ENCODE measurements at places on chromosomes 2 and 18. TPM values are rescaled to one million over a fixed set of nuclear protein-coding genes. Genes with fewer than 3 reads are reported as not detected.
A peak's percentile ranks its signal among the peaks of the same experiment; 100 is the strongest.

DNA sequence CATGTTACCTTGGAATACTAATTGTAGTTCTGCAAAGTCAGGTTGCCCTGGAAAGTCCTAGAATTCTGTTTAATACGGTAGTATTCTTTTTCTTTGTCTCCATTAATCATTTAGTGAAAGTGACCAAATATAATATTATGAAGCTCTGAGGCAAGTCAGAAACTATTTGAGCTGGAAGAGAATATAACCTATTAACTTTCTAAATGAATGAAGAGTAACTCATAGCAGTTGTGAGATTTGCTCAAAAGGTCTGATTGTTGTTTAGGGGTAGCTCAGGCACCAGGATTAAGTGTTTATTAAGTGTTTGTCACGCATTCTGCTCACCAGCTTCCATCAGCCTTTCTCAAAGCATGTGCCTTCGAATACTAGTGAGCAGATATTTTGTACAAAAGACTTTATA lies 46.7 kb upstream of the SERPINE2 start:
- DNase-seq, result no peak

- DNase-seq, result no peak
These were observed 42.4 kb downstream of the LONRF2 start for GRCh38 chr2:100279586-100280534.

DNA sequence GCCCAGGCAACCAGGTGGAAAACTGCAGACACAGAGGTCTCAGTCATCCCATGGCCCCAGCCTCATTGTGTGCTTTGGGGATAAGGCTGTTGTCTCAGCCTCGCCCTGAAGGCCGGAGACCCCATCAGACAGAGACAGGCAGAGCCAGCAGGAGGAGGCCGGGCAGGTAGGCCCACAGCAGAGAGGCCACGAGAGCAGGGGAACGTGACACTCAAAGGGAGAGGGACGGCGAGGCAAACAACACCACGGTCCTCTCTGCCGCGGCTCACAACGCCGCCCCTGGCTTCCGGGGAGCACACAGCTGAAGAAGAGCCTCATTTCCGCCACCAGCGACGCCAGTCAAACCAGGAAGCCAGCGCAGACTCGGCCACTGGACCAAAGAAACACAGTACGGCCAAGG lies 103.3 kb downstream of the ZNF516 start:
- no peak for DNase-seq

- DNase-seq, result no peak
These were observed 51.8 kb upstream of the CTDP1 start for GRCh38 chr18:79627750-79628294.

GRCh38 chr2:178700922-178701342 lies 106.3 kb downstream of the TTN start:
- no peak for DNase-seq

DNA sequence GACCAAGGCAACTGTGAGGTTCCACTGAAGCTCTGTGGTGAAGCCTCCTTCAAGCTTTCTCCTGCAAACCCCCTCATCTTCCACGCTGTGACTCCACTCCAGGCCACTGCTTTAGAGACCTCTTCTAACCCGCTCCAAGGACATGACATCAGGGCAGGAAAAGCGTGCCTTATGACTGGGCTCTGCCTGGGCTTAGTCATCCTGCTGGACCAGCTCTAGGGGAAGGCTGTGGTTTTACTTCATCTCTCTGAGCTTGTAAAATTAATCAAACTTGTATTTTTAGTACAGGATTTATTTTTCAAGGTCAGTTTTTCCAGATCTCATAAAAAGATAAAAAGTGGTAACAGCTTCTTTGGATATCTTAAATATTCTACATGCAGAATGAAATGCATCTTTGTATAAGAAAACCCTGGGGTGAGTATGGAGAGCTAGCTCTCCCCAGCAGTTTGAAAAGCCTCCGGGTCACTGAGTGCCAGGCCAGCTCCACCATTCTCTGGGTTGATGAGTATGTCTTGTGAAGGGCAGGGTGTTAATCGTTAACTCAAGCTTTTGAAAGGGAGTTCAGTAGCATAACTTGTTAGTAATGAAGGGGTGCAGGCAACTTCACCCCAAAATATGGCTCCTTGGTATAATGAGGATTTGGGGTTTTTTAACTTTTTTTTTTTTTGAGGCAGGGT lies 33.1 kb upstream of the YPEL5 start:
- DNase-seq, result no peak

GRCh38 chr18:77208964-77209363 lies 40.7 kb upstream of the GALR1 start:
- no peak for DNase-seq

DNA sequence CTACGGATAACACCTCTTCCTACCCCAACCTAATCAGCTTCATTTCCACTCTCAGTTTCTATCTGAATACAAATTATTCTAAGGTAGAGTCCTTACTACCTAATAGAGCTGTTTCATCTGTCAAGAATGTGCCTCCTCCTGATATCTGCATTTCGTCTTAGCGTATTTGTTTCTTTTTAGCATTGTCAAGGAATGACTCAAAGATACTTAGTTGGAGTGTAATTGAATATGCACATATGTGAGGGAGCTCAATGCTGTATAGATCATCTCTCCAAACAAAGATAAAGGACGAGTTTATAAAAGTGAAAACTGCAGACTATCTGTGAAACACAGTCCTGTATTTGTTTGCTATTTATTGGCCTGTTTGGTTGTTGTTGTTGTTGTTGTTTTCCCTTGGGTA lies 2059.4 kb upstream of the CELF4 start:
- DNase-seq, result no peak

DNA sequence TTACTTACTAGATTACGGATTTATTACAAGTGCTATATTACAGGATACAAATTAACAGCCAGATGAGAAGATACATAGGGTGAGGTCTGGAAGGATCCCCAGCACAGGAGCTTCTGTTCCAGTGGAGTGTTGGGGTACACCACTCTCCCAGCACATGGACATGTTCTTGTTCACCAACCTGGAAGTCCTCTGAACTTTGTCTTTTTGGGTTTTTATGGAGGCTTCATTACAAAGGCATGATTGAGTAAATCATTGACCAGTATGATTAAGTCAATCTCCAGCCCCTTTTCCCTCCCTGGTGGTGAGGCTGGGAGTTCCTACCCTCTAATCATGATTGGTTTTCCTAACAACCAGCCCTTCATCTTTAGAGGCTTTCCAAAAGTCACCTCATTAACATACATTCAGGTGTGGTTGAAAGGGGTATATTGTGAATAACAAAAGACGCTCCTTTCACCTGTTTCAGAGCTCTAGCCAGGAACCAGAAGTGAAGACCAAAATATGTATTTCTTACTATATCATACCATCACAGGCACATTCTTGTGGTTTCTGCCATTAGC lies 38.3 kb downstream of the APLF start:
- no peak for DNase-seq

GRCh38 chr2:70979626-70980025 lies 1.2 kb downstream of the ANKRD53 start:
- DNase-seq, result no peak

DNA sequence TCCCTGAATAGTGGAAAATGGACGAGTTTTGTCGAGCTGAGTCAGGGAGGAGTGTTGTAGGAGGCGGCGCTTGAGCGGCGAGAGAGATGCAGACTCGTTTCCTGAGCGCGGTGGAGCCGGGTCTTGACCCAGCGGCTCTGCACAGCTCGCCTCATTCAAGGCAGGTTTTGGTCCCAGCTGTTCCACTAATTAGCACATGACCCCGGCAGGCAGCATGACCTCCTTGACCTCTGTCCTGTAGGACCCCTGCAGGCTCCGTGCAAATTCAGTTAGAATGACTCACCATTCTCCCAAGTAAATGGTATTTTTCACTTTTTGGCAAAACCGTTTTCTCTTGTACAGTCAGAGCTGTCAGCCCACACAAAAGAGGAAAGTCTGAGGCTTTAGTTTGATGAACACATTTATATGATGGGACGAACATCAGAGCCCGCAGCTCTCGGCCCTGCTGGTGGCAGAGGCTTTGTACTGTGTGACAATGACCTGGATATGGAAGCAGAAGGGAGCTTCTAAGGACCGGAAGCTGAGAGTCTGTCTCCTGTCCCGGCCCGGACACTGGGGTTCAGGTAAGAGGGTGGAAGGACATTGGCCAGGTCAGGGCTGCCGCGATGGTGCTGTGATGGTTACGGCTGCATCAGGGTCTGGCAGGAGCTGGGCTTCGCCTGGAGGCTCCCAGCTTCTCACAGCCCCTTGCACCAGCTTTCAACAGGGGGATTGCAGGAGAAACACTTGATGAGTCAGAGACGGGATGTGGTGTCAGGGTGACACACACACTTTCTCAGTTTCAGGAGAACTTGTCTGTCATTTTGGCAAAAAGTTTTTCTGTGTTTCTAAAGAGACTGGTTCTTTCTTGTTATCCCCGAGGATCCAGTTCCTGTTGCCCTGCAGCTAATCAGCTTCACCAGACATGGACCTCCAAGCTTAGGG lies 29.9 kb upstream of the ALKAL2 start:
- no peak for DNase-seq

- DNase-seq, result no peak
These were observed 1.6 kb upstream of the EMILIN2 start for GRCh38 chr18:2845172-2845571.

- DNase-seq, result no peak
These were observed 235.5 kb upstream of the SMAD7 start for GRCh38 chr18:49186242-49186641.

GRCh38 chr2:241412144-241412543 lies 56.1 kb downstream of the FARP2 start:
- DNase-seq, result peak; percentile 36

- no peak for DNase-seq
These were observed 196.9 kb downstream of the CTIF start for GRCh38 chr18:48735681-48736255.

DNA sequence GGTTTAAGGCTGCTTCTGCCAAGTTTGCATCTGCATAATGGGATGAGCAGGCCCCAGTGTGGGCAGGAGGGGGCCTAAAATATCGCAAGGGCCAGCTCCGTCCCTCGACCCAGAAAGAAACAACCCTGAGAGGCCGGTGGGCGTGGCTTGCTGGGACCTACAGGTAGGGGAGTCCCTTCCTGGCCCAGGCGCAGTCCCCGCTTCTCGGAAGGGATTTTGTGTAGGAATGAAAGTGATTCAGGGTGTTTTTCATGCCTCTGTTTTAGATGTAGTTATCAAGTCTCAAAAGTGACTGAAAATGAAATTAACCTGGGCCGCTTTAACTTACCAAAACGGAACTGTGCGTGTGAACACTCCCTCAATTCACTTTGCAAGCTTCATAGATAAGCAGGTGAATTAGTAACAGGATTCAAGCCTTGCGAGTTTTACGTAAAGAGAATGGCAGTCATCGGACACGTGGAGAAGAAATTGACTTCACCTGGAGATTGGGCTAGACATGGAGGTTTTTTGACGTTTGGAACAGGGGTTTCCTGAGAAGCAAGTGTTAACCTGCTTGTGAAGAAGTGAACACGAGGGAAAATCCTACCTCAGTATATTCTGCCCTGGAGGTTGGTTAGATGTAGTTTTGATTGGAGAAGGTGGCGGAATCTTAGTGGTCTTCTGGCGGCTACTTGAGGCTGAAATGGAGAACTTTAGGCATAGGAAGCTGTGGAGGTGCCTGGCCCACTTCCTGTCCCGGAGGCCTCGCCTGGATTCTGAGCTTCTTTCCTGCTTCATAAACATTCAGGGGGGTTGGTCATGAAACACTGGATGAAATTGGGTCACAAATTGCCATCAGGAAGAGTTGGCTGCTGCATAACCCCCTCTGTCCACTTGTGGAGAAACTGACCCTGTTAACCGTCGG lies 1.7 kb downstream of the NCK2 start:
- no peak for DNase-seq

- DNase-seq, result no peak
These were observed 69.0 kb upstream of the CTAGE1 start for GRCh38 chr18:22486667-22487066.

DNA sequence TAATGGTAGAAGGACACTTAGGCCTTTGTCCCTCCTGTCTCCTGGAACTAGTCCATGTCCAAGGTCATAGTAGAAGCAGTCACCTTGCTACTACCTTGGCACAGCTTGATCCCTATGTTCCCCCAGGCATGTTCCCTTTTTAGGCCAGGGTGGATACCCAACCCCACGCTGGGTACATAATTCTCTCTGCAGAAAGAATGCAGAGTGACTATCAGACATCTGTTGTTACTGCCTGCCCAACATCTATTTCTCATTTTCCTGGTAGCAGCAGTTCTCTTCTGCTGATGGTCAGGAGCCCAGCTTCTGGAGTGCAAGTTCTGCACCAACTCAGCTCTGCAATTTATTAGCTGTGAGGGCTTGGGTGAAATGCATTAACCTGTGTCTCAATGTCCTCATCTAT lies 4.4 kb upstream of the METTL21A start:
- DNase-seq, result no peak

DNA sequence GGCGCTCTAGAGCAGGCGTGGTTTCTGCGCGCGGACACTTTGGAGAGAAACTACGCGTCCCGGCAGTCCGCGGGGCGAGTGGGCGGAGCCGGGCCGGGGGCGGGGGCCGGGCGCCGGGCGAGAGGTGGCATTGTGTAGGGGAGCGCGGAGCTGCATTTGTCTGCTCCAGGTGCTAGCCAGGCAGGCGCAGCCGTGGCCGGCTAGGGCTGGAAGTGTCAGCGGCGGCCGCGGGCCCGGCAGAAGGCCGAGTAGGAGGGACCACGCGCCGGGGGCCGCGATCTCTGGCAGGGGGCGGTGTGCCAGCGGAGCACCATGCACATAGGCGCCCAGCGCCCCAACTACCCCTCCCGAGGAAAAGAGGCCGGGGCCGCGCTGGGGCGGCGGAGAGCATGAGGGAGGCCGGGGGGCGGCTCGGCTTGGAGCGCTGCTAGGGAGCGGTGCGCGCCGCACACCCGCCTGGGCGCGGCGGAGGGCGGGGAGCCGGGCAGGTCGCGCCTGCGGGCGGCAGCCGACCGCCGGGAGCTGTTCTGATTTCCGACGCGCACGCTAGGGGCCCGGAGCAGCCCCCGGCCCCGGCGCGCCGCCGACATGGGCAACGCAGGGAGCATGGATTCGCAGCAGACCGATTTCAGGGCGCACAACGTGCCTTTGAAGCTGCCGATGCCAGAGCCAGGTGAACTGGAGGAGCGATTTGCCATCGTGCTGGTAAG lies at the start of gene FMNL2:
TSS of gene FMNL2 (plus strand) at position 159 of the 710 bp plus-strand sequence.
- peak; percentile 74 for DNase-seq

- no peak for DNase-seq
These were observed 137.7 kb downstream of the IRS1 start for GRCh38 chr2:226661789-226662545.

GRCh38 chr2:96665083-96665569 lies 22.6 kb downstream of the FER1L5 start:
- DNase-seq, result no peak

- no peak for DNase-seq
These were observed 3.2 kb upstream of the SP100 start for GRCh38 chr2:230412846-230413245.

- DNase-seq, result no peak
These were observed 29.3 kb downstream of the PELI1 start for GRCh38 chr2:64114912-64115277.

- no peak for DNase-seq
These were observed 27.2 kb downstream of the KDM3A start for GRCh38 chr2:86468162-86469033.

Gene LYPD6
- 15.9 TPM for polyA plus RNA-seq

Gene DNAH6
- polyA plus RNA-seq, result 2.1 TPM

Gene CRIM1
- 85.0 TPM for polyA plus RNA-seq

Gene TRIM54
- polyA plus RNA-seq, result 8.7 TPM

Gene RRM2
- 47.3 TPM for polyA plus RNA-seq

Gene ANKRD62
- 0.06 TPM for polyA plus RNA-seq

Gene MYO7B
- polyA plus RNA-seq, result 28.9 TPM

Gene SPIRE1
- 37.3 TPM for polyA plus RNA-seq

Gene BCL11A
- 15.6 TPM for polyA plus RNA-seq

Gene VAMP8
- 86.5 TPM for polyA plus RNA-seq

Gene OTOS
- polyA plus RNA-seq, result 0.21 TPM

Measured in left renal cortex interstitium (tissue), 4 donors.